A549 treated with Hydrocortisone at 1 μM for 4 hours (cell line): ENCODE measurements at places on chromosomes 16 and 17. TPM values are rescaled to one million over a fixed set of nuclear protein-coding genes. Genes with fewer than 3 reads are reported as not detected.

The HBA1 gene
- total RNA-seq, result 1.2 to 2.3 TPM (median 1.8 TPM) in 5 replicates

The CDH1 gene
- total RNA-seq, result 4.2 to 4.5 TPM (median 4.3 TPM) in 5 replicates

The MAF gene
- 0.23 to 0.66 TPM (median 0.34 TPM) in 5 replicates for total RNA-seq

The SSTR5 gene
- total RNA-seq, result 0.38 to 0.74 TPM (median 0.59 TPM) in 5 replicates

The AGRP gene
- total RNA-seq, result 0.20 TPM in 1 of 5 replicates, not detected in the others

The SERPINF2 gene
- 2.9 to 3.8 TPM (median 3.2 TPM) in 5 replicates for total RNA-seq

The ABCC11 gene
- total RNA-seq, result 0.06 to 0.17 TPM (median 0.10 TPM) in 5 replicates

The DNAH17 gene
- total RNA-seq, result 1.0 to 1.8 TPM (median 1.3 TPM) in 5 replicates

The CNGB1 gene
- 0.06 to 0.18 TPM (median 0.09 TPM) in 5 replicates for total RNA-seq

The VMO1 gene
- total RNA-seq, result 0.41 to 1.1 TPM (median 0.74 TPM) in 5 replicates

The CCDC144A gene
- 0.69 to 1.4 TPM (median 1.2 TPM) in 5 replicates for total RNA-seq

The SKAP1 gene
- total RNA-seq, result 0.17 TPM in 1 of 5 replicates, not detected in the others

The SHCBP1 gene
- total RNA-seq, result 31.7 to 45.2 TPM (median 36.2 TPM) in 5 replicates

The KRTAP2-1 gene
- not detected in 5 replicates for total RNA-seq

The SLC6A2 gene
- 0.10 to 0.14 TPM (median 0.12 TPM) in 3 of 5 replicates, not detected in the others for total RNA-seq

The TRPV2 gene
- total RNA-seq, result 0.20 to 0.55 TPM (median 0.40 TPM) in 5 replicates

The AFMID gene
- total RNA-seq, result 37.6 to 50.4 TPM (median 39.4 TPM) in 5 replicates

The GNAO1 gene
- 0.62 to 1.2 TPM (median 0.64 TPM) in 5 replicates for total RNA-seq

The TNRC6A gene
- total RNA-seq, result 25.3 to 33.9 TPM (median 28.8 TPM) in 5 replicates

The CLEC19A gene
- 0.06 to 0.13 TPM (median 0.07 TPM) in 5 replicates for total RNA-seq

The CLTC gene
- total RNA-seq, result 173 to 248 TPM (median 185 TPM) in 5 replicates

The ALOX12 gene
- not detected in 5 replicates for total RNA-seq

The CHAD gene
- not detected in 5 replicates for total RNA-seq

The ACE gene
- 1.6 to 3.1 TPM (median 2.4 TPM) in 5 replicates for total RNA-seq

The CCL2 gene
- 6.8 to 8.5 TPM (median 8.1 TPM) in 5 replicates for total RNA-seq

The KRTAP4-8 gene
- not detected in 5 replicates for total RNA-seq

The HSPB9 gene
- not detected in 5 replicates for total RNA-seq

The EMC8 gene
- 53.6 to 77.8 TPM (median 67.4 TPM) in 5 replicates for total RNA-seq

The SLFN5 gene
- total RNA-seq, result 2.5 to 3.3 TPM (median 3.2 TPM) in 5 replicates

The KRT27 gene
- total RNA-seq, result 0.06 TPM in 1 of 5 replicates, not detected in the others

The CYGB gene
- 0.68 to 1.6 TPM (median 0.87 TPM) in 5 replicates for total RNA-seq

The EXOC3L1 gene
- 0.06 to 0.25 TPM (median 0.17 TPM) in 5 replicates for total RNA-seq

The CRAMP1 gene
- 13.3 to 16.8 TPM (median 14.3 TPM) in 5 replicates for total RNA-seq

The NTN1 gene
- total RNA-seq, result 0.43 to 0.56 TPM (median 0.52 TPM) in 5 replicates

The TBC1D3C gene
- total RNA-seq, result 0.06 TPM in 1 of 5 replicates, not detected in the others

The ARHGAP44 gene
- 2.4 to 2.7 TPM (median 2.4 TPM) in 5 replicates for total RNA-seq

The CACNG5 gene
- 0.16 TPM in 1 of 5 replicates, not detected in the others for total RNA-seq
